M059J (cell line): ENCODE measurements at places on chromosomes 5 and 9.

DNA sequence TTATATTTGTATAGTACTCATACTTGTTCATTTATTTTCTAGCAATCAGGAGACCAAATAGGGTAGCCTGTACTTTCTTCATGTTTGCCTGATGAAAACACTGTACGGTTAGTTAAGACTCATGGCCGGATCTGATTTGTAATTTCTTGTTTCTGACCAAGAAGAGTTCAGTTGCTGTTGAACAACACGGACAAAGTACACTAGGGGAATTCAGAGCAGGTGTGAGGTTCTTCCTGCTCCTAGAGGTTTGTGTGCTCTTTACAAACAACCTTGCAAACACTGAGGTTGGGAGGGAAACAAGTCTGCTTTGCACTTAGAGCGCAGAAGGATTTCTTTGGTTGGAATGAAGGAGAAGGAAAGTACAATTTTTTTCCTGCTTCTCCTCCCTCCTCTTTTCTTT lies 69.7 kb downstream of the TRIO start:
- DNase-seq = no peak

- peak; percentile 52 for DNase-seq
These were observed 48.0 kb downstream of the IPO11 start for GRCh38 chr5:62460578-62460983.

DNA sequence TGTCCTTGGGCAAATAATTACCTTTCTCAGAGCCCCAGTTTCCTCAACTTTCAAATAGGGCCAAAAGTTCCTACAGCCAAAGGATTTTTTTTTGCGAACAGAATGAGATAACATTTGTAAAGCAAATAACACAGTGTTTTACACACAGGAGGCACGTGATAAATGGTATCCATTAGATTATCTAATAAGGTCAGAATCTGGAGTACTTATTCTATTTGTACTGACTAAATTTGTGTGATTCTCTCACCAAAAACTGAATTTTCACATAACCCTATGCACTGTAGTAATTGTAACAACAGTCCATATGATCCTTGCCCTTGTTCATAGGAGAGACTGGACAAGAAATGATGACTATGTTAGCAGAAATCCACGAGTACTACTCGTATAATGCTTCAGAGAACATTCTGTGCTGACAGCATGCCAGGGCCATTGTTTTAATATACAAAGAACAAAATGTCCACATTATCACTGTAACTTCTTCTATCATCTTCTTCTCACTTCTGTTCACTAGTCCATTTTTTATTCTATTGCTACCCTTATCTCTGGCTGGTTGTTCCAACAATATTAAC lies 13.9 kb upstream of the FEM1C start:
- DNase-seq = no peak

DNA sequence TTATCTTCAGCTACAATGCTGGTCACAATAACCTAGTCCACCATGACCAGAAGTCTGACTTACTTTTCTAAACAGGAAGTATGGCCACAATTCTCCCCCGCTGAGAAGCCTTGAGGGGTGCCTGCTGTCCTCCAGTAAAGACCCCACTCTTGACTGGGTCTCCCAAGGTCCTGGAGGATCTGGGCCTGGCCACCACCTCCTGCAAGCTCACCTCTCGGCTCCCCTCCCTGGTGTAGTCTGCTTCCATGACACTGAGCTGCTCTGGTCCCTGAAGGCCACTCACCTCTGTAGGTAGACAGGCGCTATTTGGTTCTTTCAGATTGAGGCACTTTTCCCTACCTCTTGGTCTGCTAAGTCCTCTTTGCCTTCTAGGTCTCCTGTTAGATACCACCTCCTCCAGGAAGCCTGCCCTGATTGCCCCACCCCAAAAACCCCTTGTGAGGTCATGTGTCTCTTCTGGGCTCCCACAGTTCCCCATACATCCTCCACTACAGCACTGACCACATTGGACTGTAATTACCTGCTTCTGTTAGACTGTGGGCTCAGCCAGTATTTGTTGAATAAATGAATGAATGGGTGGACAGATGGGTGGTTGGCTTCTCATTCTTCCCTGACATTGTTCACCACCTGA lies 62.6 kb upstream of the IER5L start:
- no peak for DNase-seq

GRCh38 chr5:165139721-165140120 lies 1634.3 kb downstream of the MAT2B start:
- DNase-seq = no peak

DNA sequence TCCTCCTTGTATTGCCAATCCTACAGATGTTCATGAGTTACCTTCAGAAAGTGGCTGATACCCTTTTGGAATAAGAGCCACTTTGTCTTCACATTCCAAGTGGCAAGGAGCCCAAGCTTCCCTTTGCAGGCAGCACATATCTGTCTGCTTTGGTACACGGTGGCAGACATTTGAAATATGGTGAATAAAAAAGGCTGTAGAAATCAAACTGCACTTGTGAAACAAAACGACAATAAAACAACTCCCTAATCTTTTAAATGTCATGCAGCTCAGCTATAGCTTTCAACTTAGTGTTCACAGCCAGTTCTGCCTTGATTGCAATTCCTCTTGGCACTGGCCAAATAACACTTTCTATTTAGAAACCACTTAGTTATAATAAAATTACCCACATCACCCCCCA lies 35.0 kb upstream of the DMAC1 start:
- DNase-seq = no peak

DNA sequence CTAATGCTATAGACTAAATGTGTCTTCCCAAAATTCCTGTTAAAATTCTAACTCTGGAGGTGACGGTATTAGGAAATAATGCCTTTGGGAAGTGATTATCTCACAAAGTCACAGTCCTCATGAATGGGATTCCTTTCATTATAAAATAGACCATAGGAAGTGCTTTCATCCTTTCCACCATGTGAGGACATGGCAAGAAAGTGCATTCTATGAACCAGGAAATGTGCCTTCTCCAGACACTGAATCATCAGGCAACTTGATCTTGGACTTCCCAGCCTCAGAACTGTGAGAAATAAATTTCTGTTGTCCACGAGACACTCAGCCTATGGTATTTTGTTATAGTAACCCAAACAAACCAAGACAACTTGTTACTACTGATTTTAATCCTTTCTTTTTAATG lies 582.4 kb upstream of the C9orf72 start:
- DNase-seq = no peak

DNA sequence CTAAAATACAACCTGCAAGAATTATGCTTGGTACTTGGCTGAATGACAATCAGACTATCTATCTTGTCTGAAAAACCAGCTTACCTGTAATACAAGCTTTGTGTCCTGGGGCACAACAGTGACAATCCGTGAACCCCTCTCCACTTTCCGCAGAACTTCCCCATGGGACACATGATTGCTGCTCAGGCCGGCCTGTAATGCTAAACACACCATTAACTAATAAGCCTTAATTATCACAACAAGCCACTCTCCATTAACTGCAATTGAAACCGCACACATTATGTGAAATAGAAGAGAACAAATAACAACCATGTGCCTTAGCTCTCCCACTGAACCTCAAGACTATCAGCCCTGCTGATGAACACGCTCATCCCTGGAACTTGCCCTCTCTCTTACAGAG lies 33.7 kb downstream of the ELP1 start:
- DNase-seq = no peak

DNA sequence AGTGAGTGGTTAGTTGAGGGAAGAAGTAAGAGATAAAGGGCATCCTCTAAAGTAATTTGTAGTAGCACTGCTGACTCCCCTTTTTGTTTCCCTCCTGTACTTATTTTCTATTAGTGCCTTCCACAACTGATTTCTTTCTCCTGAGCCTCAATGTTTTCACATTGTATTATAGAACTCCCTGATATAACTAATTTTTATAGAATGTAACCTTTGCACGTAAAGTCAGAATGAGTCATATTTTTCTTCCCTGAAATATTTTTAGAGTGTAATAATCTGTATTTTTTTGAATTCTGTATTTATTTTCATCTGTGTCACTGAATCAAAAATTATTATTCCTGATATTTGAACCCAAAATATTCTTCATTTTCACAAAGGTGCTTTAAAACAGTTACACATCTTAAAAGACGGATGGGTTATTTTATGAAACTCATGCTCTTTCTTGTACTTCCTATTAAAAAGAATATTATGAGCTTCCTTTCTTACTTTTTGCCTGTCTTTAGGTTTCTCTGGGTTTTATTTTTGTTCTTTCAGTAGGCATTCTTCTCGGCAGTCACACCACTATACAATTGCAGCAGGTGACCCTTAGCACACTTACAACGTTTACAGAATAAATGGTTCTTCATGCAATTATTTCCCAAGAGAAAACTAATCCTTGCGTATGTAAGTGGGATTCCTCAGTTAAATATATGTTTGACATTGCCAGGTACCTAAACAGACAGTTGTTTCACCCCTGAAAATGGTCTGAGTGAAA lies 30.5 kb upstream of the DMRTA1 start:
- DNase-seq = peak; percentile 15

GRCh38 chr9:127011772-127012171 lies 97.2 kb downstream of the RALGPS1 start:
- no peak for DNase-seq

GRCh38 chr5:92567831-92568450 lies 1013.1 kb downstream of the NR2F1-AS1 start:
- no peak for DNase-seq

GRCh38 chr5:148090773-148091250 lies 27.0 kb downstream of the SPINK5 start:
- DNase-seq = peak; percentile 7

DNA sequence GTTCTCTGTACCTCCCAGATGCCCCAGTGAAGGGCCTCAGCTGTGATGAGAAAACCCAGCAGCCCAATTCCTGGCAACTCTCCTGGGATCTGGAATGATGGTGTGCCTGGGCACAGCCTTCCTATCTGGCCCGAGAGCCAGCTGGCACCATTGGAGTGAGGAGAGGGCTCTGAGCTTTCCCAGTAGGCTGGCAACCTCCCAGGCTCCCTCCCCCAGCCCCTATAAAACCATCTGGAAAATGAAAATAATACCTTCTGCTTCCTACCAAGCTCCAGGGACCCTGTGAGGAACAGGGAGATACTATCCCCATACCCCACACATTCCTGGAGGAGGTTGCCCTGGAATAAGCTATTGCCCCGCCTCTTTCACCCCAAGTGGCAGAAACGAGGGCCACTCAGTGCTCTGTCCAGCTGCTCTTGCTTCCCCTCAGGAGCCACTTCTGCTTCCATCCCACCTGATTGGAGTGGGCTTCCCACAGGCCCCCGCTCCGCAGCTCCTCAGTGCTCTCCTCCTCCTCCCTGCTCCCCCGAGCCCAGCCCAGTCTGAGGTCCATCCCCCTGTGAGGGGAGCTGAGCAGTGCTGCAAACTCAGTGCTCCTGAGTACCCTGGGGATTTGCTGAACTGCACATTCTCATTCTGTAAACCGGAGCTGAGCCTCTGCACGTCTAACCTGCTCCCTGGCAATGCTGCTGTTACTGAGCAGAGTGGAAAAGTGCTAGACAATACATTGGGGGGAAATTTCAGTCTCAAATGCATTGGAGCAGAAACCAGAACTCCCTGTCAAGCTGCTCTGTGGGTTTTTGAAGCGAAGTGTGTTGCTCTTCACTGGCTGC lies 74.7 kb downstream of the THBS4 start:
- no peak for DNase-seq

DNA sequence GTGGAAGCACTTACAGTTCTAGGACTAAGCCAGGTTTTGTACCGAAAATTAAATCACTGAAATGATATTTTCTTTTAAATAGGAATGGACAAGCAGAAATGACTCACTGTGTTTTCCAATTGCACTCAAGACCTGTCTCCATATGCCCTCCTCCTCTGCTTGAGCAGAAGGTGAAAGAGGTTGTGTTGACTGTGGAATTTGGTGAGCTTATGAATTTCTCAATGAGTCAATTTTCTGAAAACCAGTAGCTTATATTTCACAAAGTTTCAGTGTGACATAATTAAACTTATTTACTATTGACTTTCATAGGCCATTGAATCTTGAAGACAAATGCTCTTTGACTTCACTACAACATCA lies 249.9 kb downstream of the NPR3 start:
- peak; percentile 11 for DNase-seq

DNA sequence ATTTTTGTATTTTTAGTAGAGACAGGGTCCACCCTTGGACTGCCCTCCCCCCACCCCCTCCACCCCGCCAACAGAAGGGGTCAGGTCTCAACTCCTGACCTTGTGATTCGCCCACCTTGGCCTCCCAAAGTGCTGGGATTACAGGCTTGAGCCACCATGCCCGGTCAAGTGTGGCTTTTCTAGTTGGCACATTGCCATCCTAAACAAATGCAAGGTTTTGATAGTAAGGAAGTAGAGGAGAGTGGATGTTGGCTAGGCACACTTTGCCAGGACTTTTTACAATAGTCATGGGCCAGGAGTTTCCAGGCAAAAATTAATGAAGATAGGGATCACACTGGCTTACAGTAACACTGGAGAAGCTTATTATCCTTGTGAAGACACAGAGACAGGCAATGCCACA lies 62.4 kb downstream of the GALNT12 start:
- DNase-seq = peak; percentile 50

- DNase-seq = no peak
These were observed 42.3 kb upstream of the NOTCH1 start for GRCh38 chr9:136587944-136588662.

DNA sequence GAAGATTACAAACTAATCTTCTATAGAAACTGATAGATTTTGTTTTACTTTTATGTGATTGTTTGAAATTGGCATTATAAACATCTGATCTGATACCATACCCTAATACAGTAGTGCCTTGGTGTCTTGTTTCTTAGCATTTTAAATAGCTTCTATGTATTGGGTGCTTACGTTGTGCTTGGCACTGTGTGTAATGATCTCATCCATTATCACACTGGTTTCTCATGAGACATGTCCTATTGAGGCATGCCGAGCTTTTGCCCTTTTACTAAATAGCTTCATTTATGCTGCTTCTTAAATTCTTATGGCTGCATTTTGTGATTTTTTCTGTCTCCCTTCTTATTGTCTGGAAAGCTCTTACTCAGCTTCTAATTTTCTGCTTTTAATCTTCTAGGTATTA lies 48.2 kb upstream of the TLR4 start:
- DNase-seq = no peak

DNA sequence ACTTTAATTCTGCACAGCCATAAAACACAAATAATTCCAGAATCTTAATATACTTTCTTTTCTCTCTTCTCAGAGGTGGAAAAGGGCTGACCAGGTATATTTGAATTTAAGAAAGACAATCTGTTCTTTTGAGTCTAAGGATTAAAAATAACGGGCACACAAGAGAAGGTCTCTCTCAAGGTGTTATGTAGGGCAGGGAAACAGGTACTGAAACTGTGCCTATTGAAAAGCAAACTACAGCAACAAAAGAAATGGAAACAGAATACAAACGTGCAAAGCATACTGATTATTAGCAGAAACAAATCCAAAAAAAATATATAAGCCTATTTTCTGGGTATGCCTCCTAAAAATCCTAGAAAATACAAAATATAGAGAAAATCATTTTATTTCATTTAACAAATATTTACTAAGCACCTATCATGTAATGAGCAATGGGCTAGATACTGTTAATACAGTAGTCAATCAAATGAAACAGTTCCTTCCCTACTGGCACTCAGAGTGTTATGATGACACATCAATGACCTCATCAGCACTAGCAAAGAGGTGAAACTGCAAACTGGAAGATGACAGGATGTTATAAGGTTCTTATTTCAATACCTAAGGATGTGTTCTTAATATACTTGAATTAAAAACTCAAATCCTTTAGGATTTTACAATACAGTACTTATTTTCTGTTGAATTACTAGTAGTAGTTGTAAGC lies 87.7 kb downstream of the AUH start:
- peak; percentile 78 for DNase-seq

- DNase-seq = no peak
These were observed 176.1 kb downstream of the TRPM3 start for GRCh38 chr9:70945301-70945700.
